ENCODE measurements at places on chromosomes 3 and 15.

- no peak for DNase-seq
Observed at GRCh38 chr15:47514200-47514652, 203.1 kb upstream of the SEMA6D start.

- DNase-seq, result no peak
Observed at GRCh38 chr15:42136513-42136912, 19.9 kb downstream of the PLA2G4F start.

- DNase-seq, result no peak
Observed at GRCh38 chr3:190721330-190721729, 141.2 kb downstream of the GMNC start.

- DNase-seq, result no peak
Observed at GRCh38 chr3:10457560-10457959, 47.8 kb downstream of the ATP2B2 start.

DNA sequence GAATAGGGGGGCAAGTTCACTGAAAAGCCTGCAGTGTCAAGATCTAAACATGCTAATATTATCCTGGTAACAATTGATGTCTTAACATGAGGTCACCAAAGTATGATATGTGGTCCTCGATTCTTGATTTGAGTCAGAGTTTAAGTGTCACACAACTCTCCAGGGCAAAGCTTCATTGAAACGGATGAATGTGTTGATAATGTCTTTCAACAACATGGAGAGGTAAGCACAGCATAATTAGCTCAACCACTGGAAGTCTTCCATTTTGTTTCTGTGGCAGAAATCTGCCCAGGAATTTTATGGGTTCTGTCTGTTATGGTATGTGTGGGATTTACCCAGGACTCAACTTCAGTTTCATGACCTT is 591.5 kb downstream of the ZNF385D start:
- DNase-seq, result no peak

GRCh38 chr15:29883126-29883525 is 60.9 kb upstream of the TJP1 start:
- DNase-seq, result no peak

- no peak for DNase-seq
Observed at GRCh38 chr3:115218859-115219258, 71.8 kb upstream of the ZBTB20 start.

DNA sequence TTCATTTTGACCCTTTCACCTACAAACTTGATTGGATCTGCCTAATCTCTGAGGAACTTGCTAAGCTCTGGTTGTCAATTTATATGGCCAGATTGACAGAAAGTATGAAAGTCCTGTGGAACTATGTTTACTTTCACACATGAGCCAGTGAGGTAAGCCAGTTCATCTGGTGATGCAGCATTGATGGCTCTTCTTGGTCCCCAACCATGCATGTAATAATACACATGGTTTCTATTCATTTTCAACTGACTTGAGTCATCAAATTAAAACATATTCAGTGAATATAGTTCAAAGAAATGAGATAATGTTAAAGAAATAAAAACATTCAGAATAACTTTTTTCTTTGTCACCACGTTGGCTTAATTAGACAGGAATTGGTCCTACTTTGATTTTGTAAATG is 336.1 kb upstream of the THBS1 start:
- no peak for DNase-seq

- no peak for DNase-seq
Observed at GRCh38 chr15:74209997-74210671, 7.5 kb upstream of the STRA6 start.

DNA sequence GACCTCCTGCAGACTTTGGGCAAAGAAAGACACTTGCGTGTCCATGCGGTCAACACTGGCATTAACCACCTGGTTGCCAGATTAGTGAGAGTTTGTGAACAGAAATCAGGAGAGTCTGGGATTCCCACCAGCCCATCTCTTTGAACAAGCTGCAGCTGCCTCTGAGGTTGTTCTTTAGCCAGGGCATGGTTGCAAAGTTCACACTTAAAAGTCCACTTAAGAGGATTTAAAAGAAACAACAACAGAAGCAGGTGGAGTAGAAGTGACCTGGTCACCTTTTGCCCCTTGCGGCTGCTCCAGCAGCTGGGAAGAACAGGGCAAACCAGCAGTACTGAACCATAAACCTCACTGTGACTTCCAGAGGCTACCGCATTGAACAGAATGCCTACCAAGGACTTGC is 97.3 kb downstream of the FOXB1 start:
- no peak for DNase-seq

- no peak for DNase-seq
Observed at GRCh38 chr3:44734646-44735168, 5.3 kb downstream of the ZNF501 start.

Data from SK-N-DZ (cell line).